ENCODE measurements at places on chromosomes 7 and 10.

DNA sequence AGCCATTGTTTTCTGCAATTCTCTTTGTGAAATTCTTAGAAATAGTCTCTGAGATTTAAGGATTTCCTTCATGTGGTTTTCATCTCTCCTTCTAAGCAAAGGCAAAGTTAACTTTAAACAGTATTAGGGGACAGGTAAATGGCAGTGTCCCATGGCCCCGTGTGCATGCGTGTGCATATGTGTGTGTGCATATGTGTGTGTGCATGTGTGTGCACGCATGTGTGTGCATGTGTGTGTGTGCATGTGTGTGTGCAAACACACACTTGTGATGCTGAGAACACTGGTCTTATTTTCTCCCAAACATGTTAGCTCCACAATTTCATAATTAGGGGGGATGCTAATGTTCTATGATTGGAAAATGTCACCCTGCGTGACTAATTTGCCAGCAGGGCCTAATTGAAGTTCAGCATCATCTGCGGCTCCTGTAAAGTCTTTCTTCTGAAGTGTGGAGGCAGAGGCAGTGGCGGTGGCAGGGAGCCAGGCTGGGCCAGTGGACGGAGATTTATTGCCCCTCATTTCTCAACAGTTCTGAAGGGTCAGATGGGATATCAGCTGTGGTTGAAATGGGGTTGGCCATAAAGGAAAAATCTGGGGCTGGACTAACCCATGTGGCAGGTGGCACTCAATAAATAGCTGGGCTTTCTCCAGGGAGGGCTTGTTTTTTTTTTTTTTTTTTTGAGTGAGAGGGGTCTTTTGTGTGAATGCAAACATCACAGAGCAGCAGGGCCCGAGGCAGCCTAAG lies 289.3 kb upstream of the PODXL start:
- no peak for DNase-seq

DNA sequence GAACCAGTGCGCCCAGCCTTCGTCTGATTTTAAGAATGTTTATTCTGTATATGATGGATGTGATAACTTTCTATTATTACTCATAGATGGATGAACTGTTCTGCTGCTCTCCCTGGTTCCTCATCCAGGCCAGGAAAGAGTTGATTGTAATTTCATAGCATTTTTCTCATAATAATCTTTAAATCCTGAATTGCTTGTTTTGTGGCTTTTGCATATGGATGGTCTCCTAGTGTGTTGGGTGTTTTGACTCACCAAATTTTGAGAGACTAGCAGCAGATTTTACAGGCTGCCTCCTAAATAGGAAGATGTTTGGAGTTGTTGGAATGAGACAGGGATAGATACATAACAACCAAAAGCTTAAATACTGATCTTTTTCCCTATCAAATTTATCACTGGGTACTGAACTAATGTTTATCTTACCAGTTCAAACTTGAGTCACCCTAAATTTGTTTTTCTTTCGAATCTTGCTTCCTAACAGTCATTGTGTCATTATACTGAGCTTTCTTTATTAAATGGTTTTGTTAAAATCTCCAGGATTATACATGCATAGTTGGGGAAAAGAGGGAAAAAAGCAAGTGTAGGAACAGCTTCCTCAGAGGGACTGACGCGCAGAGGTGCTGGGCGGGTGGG lies 106.0 kb upstream of the GATA3 start:
- no peak for DNase-seq

GRCh38 chr7:40298421-40298820 lies 163.6 kb downstream of the SUGCT start:
- DNase-seq: no peak

DNA sequence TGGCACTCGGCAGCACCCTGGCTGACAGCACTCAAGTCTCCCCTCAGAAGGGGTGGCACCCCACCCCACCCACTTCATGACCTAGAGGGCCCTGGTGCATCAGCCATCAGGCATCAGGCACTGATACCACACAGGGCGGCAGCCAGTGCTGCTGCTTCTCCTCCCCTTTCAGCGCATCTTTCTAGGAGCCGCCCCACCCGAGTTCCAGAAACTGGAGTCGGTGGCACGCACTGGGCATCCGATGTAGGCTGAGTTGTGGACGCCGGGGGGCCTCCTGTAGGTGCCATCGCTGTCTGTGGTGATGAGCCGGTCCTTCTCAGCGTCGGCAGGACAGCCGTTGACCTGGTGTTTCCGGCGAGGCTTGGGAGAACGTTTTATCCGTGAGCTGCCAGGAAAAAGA lies 69.7 kb upstream of the ATP6V0A4 start:
- no peak for DNase-seq

GRCh38 chr10:33749067-33749735 lies 414.7 kb upstream of the NRP1 start:
- no peak for DNase-seq

GRCh38 chr7:33880787-33881186 lies 24.6 kb upstream of the BMPER start:
- DNase-seq: no peak

- DNase-seq: no peak
These were observed 12.2 kb upstream of the FIGNL1 start for GRCh38 chr7:50462361-50462760.

- no peak for DNase-seq
These were observed 913.3 kb upstream of the AUTS2 start for GRCh38 chr7:68684996-68685395.

DNA sequence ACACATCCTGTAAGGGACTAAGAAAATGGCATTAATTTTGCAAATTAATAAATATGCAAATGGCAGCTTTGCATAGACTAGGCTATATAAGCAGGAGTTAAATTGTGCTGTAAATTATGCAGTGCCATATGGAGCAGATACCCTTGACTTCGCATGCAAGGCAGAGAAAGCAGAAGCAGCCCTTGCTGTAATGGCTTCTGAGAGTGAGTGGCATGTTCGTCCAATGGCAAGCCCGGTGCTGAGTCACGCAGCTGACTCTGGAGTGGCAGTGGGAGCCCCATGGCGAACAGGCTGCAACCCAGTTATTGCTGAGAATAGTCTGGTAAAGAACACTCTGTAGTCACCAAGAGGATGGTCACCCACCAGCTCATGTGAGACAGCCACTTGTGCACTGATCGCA lies 1186.5 kb downstream of the TYW1 start:
- DNase-seq: no peak

DNA sequence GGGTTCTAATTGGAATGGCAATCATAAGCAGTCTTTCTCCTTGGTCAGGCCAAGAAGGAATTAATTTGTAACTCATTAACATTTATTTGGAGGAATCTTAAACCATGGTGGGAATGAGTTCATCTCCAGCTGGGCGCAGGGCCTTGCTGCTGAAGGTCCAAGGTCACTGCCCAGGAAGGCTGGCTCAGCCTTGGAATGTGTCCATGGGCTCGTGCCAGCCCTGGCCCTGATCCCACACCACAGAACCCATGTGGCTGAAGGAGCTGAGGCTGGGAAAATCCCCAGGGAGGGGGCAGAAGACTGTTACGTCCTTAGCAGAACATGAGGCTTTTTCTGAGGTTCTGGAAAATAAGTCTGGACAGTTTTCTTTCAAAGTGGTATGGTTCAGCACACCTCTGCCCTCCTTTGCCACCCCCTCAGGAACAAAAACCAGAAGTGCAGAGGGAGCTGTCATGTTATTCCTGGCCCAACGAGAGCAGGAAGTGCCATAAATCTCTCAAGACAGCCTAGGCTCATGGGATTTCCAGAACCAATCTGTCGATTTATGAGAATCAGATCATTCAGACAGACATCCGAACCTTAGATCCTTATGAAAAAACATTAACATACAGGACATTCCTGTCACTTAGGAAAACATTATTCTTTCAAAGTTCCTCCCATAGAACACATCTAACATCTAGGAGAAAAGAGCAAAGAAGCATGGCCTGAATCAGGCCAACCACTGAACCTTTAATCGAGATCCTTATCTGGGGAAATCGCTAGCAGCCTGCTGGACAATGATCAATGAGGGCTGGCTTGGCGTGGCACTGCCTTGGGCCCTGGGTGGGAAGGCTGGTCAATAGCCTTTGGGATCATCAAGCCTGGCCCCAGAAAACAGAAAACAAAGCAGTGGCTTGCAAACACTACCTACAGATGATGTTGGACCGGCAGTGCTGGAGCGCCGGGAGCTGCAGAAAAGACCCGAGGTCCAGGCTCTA lies 134.3 kb downstream of the TAX1BP1 start:
- DNase-seq: no peak

- DNase-seq: no peak
These were observed 163.3 kb upstream of the AKR1E2 start for GRCh38 chr10:4662576-4663161.

DNA sequence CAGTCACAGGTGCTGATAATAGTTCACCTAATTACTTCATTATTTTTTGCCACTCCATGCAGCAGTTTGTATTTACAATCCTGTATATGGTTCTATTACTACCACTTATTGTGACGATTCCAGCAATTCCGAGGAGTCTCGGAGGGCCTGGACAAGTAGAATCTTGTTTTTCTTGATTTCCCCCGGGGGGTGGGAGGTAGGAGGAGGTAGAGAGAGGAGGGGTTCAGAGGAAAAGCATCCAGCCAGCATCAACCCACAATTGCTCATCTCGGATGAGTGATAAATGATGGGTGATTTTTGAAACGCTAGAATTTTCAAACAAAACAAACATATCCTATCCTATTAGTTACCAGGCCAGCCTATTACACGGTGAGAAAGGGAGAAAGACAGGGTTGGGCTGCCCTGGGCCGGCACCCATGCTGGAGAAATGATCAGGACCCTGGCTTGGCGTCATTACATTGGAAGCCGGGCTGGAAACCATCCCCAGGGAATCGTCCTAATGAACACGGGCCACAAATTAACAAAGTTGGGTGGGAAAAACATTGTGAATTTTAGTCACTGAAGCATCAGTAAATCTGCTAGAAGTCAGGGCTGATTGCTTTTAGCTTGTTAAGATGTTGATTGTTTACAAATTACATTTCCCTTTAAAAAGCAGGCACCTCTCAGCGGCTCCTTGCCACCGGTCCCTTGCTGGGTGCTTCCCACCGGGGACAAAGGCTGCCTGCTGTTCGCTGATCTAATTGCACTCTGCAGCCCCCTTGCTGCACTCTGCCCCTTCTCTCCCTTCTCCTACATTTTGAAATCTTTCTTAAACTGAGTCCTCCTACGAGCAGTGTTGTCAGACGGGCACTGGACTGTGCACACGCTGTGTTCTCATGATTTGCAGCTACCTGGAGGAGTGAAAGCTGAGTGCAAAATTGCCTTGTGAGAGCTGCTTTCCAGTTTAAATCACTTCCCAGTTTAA lies 95.5 kb downstream of the FAM204A start:
- no peak for DNase-seq

DNA sequence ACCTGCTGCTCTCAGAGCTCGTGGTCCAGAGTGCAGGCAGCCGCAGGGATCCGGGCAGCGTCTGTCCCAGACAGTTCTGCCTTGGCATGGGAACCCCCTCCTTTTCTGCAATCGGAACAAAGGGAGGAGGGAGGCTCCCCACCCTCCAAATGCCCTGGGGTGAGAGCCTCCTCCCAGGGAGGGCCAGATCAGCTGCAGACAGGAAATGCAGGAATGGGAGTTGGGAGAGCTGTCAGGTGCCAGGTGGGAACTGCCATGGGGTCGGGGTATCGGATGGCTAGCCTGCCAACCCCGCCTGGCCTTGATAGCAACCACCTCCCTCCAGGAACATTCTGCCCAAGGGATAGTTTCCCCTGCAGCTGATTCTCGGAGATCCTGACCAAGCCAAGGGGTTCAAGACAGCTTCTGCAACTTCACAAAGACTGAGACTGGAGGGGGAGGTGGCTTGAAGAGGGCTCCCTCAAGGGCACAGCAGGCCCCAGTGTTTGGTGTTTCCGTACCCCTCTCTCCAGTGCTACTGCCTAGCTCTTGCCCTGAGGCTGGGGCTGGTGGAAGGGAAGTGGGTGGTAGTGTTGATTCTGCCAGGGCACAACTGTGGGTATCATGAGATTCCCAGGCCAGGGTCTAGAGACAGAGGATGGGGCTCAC lies at the start of gene CALML5:
Gene CALML5, minus strand, starts transcription at position 78 of the 648 bp plus-strand sequence. CDS start 132 bp downstream, outside the sequence.
- DNase-seq: no peak

GRCh38 chr7:6160191-6160623 lies 112.2 kb downstream of the CYTH3 start:
- DNase-seq: peak; percentile 96

DNA sequence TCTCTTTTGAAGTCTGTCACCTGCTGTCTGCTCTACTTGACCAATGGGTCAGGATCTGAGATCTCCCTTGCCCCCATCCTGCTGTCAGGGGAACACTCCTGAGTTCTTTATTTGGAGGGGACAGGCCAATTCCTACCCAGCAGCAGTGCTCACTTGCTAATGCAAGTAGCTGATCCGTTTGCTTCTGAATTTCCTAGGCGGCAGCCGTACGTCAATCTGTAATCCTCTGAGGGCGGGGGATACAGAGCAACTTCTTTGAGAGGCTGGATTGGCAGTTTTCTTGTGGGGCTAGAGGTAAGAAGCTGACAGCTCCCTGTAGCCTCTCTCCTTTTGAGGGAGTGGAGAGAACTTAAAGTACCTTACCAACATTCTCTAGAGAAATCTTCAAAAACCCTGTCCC lies 36.6 kb downstream of the TYW1 start:
- no peak for DNase-seq

DNA sequence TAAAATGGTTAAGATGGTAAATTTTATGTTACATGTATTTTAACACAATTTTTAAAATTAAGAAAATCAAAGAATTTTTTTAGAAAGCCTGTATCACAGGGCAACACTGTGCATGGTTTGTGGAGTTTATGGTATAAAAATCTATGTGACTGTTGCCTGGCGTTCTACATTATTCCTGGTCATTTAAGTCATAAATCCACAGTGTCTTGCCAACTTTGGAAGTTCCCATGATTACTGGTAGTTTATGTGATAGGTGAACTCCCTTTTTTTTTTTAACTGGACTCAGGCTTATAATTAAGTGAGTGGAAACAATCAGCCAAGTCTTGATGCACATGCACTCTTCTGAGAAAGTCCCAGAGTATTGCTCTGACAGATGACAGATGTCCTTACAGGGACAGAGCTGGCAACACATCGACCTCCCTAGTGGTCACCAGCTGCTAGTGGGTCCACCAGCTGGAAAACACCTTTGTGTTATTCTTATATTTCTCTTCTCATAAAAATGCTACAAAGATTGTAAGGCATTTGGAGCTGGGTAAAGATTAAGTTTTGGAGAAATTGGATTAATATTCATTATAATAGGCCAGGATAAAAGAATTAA lies 8.8 kb upstream of the STN1 start:
- DNase-seq: no peak

- DNase-seq: no peak
These were observed 31.6 kb downstream of the RBM33 start for GRCh38 chr7:155676052-155676451.

GRCh38 chr10:97179731-97180362 lies 5.9 kb downstream of the SLIT1 start:
- DNase-seq: peak; percentile 84

DNA sequence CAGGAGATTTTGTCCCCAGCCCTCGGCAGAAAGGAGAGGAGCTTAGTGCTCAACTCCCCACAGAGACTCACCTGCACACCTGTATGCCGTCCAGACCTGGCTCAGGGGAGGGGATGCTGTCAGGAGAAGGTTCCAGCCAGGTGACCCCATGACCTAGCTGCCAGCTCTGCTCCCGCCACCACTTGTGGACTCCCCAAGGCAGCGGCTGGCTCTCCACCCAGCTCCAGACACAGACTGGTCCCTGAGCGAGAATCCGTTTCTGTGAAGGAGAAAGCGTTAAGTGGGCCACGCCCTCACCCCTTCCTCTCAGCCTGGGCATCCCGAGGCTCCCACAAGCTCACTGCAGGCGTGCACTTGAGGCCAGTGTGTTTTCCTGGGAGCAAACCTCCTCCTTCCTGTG lies 76.4 kb downstream of the RGS10 start:
- DNase-seq: no peak
